ENCODE measurements at places on chromosomes 3 and 15.

- DNase-seq = no peak
These were observed 206.9 kb upstream of the TRIM42 start for GRCh38 chr3:140470962-140471361.

- DNase-seq = no peak
These were observed 39.8 kb downstream of the LRRC49 start for GRCh38 chr15:70932397-70932796.

- no peak for DNase-seq
These were observed 80.2 kb upstream of the ACP3 start for GRCh38 chr3:132236701-132237651.

GRCh38 chr3:49276475-49277382, at the start of gene C3orf62:
Gene C3orf62, minus strand, starts transcription at chr3:49277232. Its CDS starts 360 bp downstream, at chr3:49276872.
- DNase-seq = peak; percentile 47

- no peak for DNase-seq
These were observed 108.1 kb upstream of the PLAAT1 start for GRCh38 chr3:193132964-193133363.

- DNase-seq = no peak
These were observed 52.0 kb downstream of the SNRK start for GRCh38 chr3:43338295-43338694.

DNA sequence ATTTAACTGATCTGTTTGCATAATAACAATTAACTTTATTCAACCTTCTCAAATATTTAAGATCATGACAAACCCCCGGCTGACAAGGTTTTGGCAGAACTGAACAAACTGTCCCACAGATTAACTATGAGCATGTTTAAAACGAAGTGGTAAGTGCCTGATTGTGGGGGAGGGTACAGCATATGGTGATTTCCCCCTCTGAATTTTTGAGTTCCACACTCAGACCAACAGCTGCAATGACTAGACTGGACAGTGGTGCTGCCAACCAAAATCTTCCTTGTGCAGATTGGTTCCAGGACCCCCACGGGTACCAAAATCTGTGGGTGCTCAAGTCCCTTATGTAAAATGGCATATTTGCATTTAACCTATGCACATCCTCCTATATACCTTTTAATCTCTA, 449.5 kb downstream of the SHQ1 start:
- DNase-seq = no peak

DNA sequence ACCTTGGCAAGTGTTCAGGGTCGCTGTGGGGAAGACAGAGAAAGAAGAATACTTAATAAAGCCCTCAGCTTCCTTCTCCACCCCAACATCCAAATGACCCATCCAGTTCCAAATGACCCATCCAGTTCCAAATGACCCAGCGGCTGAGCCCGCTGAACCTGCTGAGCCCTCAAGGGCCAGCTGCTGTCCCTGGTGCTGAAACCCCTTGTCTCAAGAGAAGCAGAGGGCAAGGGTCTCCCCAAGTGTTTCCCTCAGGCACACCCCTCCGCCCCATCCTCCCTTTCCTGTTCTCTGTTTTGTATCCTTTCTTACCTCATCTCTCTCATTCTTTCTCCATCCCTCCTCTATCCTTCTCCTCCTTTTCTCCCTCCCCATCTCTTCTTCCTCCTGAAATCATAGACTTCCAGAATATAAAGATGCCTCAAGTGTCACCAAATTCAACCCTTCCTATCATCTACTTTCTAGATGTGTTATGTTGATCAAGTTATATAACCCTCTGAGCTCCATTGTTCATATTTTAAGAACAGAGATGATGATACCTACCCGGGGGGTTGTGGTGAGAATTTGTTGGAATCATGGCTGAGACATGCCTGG, 29.0 kb downstream of the CCDC33 start:
- no peak for DNase-seq

- DNase-seq = no peak
These were observed 54.0 kb downstream of the ARMC8 start for GRCh38 chr3:138241061-138241460.
